IPS DF 6.9 (cell line): ENCODE measurements at places on chromosomes 6 and 20.
A peak's percentile ranks its signal among the peaks of the same experiment; 100 is the strongest.

DNA sequence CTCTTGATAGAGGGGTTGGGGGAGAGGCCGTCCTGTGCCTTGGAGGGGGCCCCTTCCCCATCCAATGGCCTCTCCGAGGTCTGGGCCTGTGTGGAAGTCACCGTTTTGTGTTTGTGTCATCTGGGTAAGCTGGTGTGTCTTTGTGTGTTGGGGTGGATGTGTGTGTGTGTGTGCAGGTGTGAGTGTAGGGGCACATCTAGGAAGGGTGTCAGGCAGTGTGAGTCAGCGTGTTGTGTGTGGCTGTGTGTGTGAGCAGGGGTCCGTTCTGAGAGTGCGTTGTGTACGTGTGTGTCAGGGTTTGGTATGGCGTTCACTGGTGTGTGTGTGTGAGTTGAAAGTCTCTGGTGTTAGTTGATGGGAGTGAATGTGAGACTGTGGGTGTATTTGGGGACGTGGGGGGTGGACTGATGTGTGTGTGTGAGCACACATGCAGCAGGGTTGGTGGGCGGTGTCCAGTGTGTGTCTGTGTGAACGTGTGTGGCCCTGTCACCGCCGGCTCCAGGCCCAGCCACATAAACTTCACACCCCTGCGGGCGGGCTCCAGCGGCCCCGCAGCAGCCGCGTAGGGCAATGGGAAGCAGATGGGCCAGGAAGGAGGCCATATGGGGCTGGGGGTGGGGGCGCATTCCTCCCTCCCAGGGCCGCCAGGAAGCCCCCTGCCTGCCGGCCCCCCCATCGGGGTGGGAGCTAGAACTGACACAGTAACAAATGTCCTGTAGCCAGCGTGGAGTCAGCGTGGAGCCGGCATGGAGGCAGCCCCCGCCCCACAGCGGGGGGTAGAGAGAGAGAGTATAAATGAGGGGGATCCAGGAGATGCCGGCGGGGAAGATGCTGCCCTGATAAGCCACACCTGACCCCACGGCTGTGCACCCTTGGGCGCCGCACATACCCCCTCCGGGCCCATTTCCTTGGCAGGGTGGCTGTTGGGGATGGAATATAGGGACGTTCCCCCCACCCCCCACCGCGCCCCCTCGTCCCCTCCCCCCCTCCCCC, 32.1 kb downstream of the SNAI1 start:
- no peaks in the 10 kb centered on the region; the same call in 1 of the 2 replicates for H3K27me3 ChIP-seq
- H3K36me3 ChIP-seq, result no peaks in the 10 kb centered on the region
- H3K4me3 ChIP-seq, result no peak overlapping the region
- DNase-seq, result no peak

DNA sequence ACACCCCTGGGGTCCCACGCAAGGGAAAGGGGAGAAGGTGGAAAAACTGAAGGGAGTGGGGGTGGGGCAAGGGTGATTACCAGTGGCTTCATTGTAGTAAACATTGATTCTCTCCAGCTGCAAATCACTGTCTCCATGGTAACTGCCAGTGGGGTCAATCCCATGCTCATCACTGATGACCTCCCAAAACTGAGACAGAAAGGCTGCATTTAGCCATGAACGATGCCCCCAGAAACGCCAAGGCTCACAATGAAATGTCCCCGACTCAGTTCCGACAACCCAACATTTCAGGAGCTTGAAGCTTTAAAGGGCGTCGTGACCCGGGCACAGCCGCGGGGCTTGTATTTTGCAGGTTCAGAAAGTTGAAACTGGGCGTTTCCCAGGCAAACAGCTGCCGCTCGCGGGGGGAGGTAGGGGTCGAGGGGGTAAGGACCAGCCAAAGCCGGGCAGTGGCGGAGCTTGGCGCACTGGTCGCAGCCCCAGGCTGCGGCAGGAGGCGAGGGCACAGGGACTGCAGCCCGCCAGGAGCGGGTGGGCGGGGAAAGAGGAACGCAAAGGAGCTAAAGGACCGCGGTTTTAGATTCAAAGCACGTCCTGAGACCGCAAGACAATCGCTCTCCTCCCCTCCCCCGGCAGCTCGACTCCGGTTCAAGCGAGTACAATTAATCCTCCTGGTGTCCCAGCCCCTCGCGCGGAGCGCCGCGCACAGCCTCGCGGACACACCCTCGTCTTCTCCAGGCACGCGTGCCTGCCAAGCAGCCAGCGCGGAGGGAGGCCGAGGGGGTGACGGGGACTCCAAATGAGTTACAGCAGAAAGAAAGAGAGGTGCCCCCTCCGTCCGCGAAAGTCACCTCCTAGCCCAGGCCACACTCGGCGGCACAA, 731 bp downstream of the TUBB2B start:
- peak overlapping the region; percentile 79 for H3K4me3 ChIP-seq
- no peaks in the 10 kb centered on the region for H3K27me3 ChIP-seq
- no peak for DNase-seq

DNA sequence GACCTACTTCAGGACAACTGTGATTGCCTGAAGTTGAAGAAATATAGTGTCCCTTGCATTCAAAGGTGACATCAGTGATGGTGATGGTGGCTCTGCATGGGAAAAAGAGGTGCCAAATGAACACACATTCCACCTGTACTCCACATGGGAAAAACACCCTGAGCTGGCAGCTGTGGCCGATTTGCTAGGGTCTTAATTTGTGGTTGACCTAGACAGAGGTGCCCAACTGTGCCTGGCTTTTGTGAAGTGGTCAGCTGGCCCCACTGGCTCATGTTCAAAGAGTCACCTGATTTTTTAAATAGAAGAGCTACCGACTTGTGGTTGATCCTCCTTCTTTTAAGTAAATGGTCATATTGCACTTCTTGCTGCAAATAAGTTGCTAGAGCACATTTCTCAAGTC, 7.6 kb upstream of the GCNT2 start:
- H3K4me1 ChIP-seq, result no peaks in the 10 kb centered on the region
- no peaks in the 10 kb centered on the region for H3K36me3 ChIP-seq
- H3K27ac ChIP-seq, result no peak overlapping the region

DNA sequence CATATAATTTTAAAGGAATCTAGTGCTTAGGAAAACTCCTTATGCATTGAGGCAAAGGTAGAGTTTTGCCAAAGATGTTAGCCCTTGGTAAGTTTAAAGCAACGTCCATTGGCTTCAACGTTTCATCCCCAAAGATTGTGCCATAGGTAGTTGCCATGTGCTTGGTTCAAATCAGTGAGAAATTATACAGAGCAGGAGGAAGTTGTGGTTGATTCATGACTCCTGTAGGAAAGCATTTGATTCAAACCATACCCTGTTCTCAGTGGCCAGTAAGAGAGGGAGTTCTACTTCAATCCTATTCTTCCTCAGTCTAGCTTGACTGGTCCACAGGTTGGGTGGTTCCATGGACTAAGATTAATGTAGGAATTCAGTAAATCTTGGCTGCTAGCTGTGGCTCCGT, 535.6 kb downstream of the QKI start:
- no peaks in the 10 kb centered on the region for H3K27me3 ChIP-seq
- peaks cover 3% of the 10 kb centered on the region; the same call in 1 of the 2 replicates for H3K4me1 ChIP-seq
- H3K36me3 ChIP-seq, result no peaks in the 10 kb centered on the region
- H3K27ac ChIP-seq, result no peak overlapping the region
- H3K4me3 ChIP-seq, result no peak overlapping the region
- DNase-seq, result no peak

GRCh38 chr20:45032276-45032675, 66.0 kb downstream of the STK4 start:
- H3K27me3 ChIP-seq, result no peaks in the 10 kb centered on the region
- DNase-seq, result no peak
- H3K4me3 ChIP-seq, result no peak overlapping the region
- H3K4me1 ChIP-seq, result no peaks in the 10 kb centered on the region; the same call in 1 of the 2 replicates
- H3K36me3 ChIP-seq, result no peaks in the 10 kb centered on the region

DNA sequence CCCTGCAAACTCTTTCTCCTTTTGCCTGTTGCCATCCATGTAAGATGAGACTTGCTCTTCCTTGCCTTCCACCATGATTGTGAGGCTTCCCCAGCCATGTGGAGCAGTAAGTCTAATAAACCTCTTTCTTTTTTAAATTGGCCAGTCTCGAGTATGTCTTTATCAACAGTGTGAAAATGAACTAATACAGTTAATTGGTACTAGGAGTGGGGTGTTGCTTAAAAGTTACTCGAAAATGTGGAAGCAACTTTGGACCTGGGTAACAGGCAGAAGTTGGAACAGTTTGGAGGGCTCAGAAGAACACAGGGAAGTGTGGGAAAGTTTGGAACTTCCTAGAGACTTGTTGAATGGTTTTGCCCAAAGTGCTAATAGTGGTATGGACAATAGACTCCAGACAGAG, 359.2 kb upstream of the KHDRBS2 start:
- no peaks in the 10 kb centered on the region for H3K4me1 ChIP-seq
- H3K36me3 ChIP-seq, result no peaks in the 10 kb centered on the region
- H3K4me3 ChIP-seq, result no peak overlapping the region
- H3K27ac ChIP-seq, result no peak overlapping the region

DNA sequence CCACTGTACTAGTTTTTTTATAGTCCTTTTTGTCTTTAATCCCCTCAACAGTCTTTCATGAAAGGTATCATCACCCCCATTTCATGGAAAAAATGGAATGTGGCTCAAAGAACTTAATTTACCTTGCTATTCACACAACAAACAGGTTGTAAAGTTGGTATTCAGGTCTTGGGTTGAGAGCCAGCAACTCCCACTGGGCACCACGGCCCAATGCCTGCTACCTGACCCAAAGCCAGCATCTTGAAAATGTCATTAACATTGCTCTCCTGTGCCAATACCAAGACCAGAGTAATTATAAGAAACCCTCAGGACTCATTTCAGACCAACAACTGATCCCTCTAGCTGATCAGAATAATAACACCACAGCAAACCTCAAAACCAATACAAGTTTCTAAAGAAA, 75.7 kb downstream of the METTL24 start:
- no peak overlapping the region for H3K4me3 ChIP-seq
- H3K4me1 ChIP-seq, result no peaks in the 10 kb centered on the region
- H3K27ac ChIP-seq, result no peak overlapping the region
- DNase-seq, result no peak
- H3K36me3 ChIP-seq, result no peaks in the 10 kb centered on the region

DNA sequence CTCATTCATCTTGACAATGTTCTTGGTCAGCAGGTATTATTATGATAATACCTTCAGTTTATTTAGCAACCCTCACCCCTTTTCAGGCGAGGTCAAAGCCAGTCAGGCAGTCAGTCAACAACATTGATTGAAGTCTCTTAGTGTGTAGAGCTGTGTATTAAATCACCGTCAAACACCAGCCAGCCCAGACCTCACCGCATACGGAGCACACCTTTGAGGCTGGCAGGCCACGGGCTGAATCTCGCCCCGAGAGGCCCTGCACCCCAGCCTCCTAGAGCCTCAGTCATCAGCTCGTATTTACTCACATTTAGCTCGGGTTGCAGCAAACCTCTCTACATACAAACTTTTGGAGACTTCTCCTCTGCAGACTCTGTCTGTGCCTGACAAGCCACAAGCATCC, 36.0 kb upstream of the FOXA2 start:
- no peak overlapping the region for H3K27ac ChIP-seq
- no peaks in the 10 kb centered on the region for H3K36me3 ChIP-seq
- DNase-seq, result no peak
